Umbilical cord (tissue), 2 donors: ENCODE measurements at places on chromosomes 16 and 17.
A peak's percentile ranks its signal among the peaks of the same experiment; 100 is the strongest.

DNA sequence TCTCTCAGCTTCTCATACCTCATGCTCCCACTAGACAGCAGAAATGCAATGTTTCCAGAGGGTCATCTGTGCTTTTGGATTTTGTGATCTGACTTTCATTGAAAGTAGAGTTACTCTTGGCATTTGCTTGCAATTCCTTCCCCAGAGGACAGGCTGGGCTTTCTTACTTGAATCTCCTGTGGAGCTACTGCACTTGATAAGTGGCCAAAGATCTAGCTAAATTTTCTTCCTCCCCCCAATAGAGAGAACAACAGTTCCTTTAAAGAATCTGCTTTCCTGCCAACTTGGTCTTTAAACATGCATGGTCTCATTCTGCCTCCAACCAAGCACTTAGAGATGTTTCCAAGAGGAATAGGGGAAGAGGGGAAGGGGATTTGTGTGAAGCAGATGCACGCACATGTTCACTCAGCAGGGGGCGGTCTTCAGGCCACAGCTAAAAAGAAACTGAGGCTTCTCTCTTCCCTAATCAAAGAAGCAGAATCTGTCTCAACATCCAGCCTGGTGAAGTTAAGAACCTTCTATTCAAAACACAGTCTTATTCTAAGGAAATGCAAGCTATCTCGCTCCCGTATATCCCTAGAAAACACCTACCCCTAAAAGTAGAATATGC lies 229.6 kb downstream of the ZFHX3 start:
- DNase-seq: no peak

DNA sequence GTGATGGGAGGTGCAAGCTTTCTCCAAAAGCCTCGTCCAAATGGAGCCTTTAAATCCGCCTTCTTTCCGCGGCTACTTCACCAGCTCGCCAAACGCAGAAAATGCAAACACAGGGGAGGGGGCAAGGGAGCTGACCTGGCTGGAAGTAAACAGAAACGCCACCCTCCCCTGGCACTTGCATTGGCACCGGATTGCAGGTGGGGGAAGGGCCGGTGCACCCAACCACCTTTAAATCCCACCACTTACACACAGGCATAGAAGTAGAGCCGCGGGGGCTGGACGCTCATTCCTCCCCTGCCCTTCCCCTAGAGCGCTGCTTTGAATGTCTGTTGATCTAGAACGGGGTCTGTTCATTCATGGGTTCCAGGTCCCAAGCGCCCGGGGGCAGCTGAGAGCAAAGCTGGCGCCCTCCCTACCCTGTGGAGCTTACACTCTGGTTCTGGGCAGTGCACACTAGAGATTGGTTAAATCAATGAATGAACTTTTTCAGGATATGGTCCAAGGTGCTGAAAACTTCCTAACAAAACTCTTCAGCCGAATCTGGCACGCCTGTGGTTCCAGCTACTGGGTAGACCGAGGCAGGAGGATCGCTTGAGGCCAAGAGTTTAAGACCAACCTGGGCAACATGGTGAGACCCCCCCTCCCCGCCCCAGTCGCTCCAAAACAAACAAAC lies 920 bp upstream of the ZCCHC14 start:
- no peak for DNase-seq

GRCh38 chr17:74330446-74330845 lies 4.4 kb downstream of the KIF19 start:
- no peak for DNase-seq

DNA sequence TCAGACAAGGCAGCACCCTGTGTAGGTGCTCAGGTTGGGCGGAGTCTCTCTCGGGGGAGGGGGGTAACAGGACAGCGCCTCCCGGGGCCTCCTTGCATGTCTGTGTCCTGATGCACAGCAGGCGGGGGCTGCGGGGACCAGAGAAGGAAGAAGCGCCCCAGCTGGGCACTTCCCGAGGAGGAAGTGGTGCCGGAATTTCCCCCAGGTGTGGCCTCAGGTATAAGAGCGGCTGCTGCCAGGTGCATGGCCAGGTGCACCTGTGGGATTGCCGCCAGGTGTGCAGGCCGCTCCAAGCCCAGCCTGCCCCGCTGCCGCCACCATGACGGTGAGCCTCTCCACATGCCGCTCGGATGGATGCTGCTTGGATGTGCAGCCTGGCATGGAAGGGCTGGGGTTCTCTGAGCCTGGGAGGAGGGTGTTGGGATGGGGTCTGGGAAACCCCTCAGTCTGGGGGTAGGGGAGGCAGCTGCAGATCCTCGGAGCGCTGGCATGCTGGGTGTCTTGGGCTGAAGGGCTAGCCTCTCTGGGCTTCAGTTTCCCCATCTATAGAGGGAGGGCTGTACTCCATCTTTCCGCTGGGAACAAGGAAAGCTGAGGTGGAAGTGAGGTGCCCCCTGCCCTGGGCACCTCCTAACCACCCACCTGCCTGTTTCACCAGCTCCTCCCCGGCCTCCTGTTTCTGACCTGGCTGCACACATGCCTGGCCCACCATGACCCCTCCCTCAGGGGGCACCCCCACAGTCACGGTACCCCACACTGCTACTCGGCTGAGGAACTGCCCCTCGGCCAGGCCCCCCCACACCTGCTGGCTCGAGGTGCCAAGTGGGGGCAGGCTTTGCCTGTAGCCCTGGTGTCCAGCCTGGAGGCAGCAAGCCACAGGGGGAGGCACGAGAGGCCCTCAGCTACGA lies at the start of gene IL17C:
Gene IL17C (plus strand): TSS at position 250 of the 908 bp plus-strand sequence. CDS start 70 bp downstream, at position 320.
- DNase-seq: no peak

DNA sequence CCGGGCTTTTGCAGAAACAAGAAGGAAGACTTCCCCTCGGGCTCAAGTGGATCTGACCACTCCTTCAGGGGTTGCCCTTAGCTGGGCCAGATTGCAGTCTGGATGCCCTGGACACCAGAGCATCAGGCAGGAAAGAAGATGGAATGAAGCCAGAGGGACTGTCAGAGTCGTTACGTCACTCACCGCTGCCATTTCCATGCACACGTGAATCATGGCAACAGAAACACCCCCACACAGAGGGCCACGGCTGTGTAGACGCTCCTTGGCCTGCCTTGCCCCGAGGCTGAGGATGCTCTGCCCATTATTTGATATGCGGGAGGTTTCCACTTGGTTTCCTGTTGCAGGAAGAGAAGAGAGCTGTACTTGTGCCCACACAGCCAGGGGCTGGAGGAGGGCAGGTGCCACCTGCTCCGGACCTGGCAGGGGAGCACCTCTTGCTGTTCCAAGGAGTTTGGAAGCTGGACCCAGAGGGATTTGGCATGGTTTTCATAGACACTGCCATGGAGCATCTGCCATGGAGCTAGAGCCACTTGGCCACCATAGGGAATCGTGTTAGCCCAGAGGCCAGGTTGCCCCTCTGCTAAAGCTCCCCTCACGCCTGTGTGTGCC lies 29.4 kb downstream of the RBFOX3 start:
- no peak for DNase-seq

- no peak for DNase-seq
Observed at GRCh38 chr16:12339686-12340085, 363.2 kb downstream of the SNX29 start.

DNA sequence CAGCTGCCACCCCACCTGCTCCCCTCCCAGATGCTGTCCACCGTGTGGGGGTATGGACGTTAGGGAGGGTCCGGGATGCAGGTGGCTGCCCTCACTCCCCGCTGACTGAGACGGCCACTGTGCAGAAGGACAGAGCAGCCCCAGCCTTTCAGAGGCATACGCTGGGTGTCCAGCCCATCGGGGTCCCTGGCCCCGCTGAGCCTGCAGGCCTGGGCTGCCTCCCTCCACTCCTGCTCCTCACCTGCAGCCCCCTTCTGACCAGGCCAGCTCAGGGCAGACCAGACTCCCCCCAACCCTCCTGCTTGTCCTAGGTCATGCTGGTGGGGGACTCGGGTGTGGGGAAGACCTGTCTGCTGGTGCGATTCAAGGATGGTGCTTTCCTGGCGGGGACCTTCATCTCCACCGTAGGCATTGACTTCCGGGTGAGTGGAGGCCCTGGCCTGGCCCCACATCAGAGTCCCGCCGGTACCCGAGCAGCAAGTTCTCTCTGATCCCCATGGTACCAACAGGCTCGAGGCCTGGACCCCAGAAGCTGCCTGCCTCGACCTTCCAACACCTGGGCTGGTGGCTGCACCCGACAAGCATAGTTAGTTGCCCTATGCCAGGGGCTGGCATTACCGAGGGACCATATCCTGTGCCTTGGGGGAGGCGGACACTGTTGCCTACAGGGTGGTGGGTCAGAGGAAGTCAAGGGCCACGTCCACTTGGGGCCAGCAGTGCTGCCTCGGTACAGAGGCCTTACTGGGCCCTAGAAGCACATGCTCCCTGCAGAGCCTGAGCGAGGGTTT lies 1.4 kb downstream of the RAB26 start:
- no peak for DNase-seq

- peak; percentile 75 for DNase-seq
Observed at GRCh38 chr17:59829217-59830006, 63.3 kb downstream of the TUBD1 start.

DNA sequence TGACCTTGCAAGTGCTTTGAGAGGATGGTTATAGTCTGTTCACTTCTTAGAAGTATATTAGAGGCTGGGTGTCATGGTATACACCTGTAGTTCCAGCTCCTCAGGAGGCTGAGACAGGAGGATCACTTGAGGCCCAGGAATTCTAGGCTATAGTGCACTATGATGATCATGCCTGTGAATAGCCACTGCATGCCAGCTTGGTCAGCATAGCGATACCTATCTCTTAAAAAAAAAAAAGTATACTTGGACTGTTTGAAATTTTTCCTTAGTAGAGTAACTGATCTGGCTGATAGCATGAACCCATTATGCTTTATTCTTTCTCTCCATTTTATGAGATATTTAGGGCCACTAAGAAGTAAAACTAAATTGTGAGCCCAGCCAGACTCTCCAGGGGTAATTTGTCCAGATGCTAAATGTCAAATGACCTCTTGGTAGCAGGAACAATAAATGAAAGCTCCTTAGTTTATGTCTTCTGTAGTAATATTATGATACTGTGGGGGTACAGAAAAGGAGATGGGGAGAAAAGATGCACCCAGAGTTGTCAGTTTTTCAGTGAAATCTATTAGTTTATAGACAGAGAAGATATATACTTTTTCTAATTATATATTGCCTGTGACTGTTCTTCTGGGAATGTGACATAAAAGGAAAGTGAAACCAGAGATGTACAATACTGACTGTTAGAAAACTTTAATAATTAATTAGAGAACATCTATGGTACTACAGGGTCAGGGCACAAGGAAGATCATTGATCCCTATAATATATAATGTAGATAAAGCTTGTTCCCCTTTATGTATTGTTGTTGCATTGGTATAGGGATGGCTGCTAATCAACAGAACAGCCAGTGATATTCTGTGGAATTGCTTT lies 335.3 kb upstream of the TBX2 start:
- DNase-seq: no peak
